NCI-H774 (cell line): ENCODE measurements at places on chromosomes 16 and 17.

DNA sequence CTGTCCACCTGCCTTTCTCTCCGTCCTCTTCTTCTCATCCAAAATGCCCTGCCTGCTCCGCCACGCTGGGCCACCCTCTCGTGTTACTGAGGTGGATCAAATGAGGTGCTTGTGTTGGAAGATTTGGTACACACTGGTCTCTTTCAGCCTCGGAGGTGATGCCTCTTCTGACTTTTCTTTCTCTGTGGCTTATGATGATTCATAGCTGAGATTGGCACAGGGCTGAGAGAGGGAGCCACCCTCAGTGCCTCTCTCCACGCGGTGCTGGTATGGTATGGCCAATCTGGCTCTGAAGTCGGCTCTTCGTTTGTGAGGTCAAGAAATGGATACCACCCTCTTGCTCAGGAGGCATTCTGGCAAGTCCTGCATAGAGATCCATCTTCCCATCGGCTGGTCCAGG, 82.4 kb downstream of the PLCG2 start:
- DNase-seq, result no peak

DNA sequence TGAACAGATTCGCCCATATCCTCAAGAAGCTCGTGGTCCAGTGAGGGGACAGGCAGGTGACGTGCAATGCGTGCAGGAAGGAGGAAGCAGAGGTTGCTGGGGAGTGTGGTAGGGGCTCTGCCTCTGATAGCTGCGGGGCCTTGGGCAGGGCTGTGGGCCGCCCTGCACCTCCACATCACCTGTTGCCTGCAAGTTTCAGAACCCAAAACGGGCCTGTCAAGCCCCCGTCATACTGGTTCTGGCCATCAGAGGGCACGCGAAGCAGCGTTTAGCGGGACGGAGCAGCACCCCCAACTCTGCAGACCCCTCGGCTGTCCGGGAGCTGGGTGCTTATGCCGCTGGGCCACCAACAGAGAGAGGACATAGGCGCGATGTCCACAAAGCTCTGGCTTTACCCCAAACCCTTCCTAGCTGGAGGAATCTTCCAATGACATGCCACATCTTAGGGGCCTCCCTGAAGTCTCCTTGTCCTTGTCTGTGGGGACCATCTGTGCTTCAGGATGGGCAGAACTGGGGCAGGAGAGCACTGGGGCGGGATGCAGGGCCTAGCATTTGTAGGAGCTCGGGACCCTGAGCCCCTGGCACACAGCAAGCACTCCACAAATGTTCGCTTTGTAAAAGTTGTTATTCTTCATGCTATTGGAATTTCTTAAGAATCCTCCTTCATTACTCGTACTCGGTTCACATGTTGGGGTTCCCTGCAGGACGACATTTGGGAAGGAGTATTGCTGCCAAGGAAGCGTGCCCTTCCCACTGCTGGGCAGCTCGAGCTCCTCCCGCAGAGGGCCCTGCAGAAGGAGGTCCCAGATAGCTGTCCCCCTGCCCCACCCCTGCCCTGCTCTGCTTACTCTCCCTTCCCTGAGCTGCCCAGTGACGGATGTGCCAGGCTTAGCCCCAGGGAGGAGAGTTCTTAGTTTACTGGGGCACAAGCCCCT, 64.3 kb downstream of the CNGB1 start:
- DNase-seq, result no peak

DNA sequence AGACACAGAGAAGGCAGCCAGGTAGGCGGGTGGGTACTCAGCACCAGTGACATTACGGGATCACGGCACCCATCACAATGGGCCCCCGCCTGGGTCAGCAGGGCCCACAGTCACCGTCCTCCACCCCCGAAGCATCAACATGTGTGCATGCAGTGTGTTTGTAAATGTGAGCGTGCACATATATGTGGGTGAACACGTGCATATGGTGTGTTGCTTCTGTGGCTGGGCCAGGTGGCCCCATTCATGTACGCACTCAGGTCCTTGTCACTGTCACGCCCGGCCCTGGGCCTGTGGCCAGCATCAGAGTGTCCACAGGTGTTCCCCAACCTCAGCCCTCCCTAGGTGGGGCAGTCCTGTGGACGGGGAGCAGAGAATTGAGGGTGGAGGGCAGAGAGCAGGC, 37.1 kb downstream of the TNFRSF13B start:
- DNase-seq, result no peak

GRCh38 chr17:39365872-39366271, 35.6 kb downstream of the FBXL20 start:
- no peak for DNase-seq

GRCh38 chr17:78939615-78940014, 14.4 kb upstream of the TIMP2 start:
- no peak for DNase-seq

GRCh38 chr16:58054289-58054688, 28.7 kb downstream of the MMP15 start:
- DNase-seq, result no peak

DNA sequence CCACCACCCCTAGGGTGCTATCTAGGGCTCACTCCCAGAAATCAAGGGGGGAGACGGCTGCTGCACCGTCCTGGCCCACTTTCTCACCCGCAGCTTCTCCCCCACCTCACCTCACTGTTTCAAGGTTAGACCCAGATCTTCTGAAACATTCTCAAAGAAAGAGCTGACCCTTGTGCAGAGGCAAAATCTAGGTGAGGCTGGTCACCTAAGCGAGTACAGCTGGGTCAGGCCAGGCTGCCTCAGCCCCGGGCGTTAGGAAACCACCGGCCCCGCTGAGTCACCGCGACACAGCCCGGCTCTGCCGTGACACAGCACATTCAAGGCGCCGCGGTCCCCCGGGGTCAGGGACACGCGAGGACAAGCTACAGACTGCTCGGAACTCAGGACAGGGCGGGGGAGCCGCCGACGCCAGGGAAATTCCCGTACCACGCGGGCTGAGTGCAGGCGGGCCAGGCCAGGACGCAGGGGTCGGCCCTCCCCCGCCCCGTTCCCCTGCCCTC, 27.1 kb downstream of the GNPTG start:
- no peak for DNase-seq

DNA sequence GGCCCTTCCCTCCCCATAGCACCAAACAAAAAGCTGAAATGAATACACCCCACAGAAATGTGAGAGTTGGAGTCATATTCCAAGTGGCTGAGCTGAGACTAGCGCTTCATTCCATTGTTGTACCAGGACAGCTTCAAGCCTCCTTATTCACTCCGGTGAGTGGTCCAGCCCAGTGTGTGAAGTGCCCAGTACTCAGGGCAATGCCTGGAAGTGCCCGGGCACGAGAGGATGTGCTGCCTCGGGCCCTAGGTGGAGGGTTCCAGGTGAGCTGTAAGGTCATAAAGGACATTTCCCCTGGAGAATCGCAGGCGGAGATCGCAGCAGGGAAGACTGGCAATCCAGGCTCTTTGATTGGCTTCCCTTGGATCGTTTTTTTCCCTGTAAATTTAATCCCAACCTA, 5.4 kb upstream of the CYLD start:
- DNase-seq, result no peak

- DNase-seq, result no peak
Observed at GRCh38 chr16:27379919-27380318, 22.1 kb upstream of the IL21R start.

DNA sequence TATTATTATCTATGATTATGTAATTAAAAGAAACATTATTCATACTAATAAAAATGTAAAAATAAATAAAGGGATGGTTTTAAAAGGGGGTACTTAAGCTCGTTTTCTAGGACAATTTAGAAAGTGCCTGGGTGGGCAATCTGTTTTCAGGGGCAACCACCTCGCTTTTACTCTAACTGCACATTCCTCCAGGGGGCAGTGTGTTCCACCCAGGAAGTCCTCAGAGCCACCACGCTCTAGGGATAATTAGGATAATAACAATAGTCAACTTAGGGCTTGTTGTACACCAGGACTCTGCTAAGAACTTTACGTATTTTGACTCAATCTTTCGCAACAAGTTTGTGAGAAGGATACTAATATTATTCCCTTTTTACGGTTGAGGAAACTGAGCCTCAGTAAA, 396.7 kb upstream of the MAF start:
- DNase-seq, result no peak

DNA sequence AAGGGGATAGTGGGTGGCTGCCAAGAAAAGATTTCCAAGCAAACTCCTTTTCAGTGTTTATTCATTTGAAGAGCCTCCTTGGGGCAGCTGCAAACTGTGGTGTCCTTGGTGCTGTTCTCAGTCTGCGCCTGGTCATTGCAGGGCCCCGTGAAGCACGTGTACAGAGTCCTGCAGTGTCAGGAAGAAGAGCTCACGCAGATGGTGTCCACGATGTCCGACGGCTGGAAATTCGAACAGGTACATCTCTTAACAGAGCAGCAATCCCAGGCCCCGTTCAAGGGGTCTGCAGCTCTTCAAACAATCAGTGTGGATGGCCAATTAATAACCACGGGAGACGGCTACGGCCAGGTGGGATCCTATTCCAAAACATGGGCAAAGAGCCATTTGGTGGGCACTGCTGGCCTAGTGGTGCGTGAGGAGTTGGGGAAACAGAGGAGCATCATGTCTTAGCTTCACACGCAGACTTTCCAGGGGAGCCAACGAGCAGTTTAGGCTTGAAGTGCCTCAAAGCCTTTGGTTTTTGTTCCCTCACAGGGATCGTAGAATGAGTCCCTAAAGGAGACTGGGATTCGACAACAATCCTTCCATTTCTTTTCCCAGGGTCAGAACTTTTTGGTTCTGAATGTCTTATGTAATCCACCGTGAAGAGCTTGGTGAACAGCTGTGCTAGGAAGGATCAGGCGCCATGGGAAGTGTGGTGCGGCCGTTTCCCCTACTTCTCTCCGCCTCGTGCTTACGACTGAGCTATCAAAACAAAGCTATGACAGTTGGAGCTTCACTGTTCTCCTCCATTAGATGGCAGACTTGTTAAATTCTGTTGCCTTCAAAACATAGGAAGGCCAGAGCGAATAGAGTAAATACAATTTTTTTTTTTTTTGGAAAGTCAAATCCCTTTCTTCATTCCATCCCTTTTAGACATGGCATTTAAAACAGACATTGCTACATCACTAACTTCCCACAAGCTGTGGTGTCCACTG, 12.6 kb downstream of the KCTD2 start:
- DNase-seq, result no peak

GRCh38 chr16:629185-629832, 1.5 kb upstream of the WFIKKN1 start:
- no peak for DNase-seq

- no peak for DNase-seq
Observed at GRCh38 chr16:11586378-11586855, 302 bp downstream of the LITAF start.

DNA sequence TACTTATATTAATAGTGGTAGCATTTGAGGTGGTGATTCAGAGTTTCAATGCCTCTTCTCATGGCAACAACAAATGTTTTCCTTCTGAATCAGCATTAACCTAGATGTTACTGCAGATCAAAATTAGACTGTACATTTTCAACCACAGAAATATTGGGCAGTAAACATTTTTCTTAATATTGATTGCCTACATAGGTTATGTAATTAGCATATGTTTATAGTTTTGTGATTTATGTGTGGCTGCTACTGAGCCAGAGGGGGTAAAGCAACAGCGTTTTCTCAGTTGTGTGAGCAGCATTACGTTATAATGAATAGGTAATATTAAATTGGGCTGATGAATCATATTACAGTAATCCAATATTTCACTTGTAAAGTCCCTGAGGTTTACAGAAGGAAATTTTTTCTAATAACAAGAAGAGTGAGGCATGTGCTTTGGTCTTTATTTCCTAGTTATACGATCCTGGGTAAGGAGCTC, 18.8 kb upstream of the BMERB1 start:
- DNase-seq, result no peak

- DNase-seq, result no peak
Observed at GRCh38 chr16:2527784-2528100, 3.5 kb downstream of the CEMP1 start.

GRCh38 chr16:65919145-65919985, 447.1 kb upstream of the CDH5 start:
- DNase-seq, result no peak

- DNase-seq, result no peak
Observed at GRCh38 chr16:19102187-19102872, 11.4 kb upstream of the ITPRIPL2 start.

DNA sequence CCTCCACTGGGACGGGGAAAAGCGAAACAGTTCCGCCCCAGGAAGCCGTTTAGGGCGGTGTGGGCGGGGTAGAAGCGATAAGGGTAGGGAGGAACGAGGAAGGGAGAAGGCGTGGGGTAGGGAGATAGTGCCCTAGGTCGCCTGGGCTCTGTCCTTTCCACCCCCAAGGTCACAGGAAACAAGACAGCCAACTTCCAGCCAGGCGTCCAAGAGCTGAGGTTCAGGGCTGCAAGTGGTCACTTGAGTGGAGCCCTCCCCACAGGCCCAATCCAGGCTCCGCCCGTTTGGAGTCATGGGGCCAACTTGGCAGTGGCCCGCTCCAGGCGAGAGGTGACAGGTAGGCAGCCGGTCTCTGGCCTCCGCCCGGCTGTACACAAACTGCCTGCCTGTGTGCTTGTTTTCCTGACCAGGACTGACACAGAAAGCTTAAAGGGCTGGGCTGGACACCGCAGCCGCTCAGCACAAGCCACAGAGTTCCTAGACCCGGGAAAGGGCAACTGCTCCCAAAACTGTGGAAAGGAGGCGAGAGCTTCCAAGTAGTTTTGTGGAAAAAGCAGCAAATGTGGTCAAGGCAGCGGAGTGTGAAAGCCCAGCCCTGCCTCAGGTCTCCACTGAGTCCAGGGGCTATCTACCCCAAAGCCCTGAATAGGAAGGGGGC, at the start of gene RILP:
Gene RILP (minus strand): TSS at position 23 of the 658 bp plus-strand sequence. CDS start 62 bp downstream, outside the sequence.
- no peak for DNase-seq

- no peak for DNase-seq
Observed at GRCh38 chr16:48632137-48632774, 22.3 kb upstream of the N4BP1 start.

- no peak for DNase-seq
Observed at GRCh38 chr16:84843149-84844048, 23.6 kb downstream of the CRISPLD2 start.

GRCh38 chr17:10875430-10875851, 37.6 kb upstream of the PIRT start:
- DNase-seq, result no peak

GRCh38 chr16:58730724-58731370, 3.3 kb downstream of the GOT2 start:
- DNase-seq, result no peak

DNA sequence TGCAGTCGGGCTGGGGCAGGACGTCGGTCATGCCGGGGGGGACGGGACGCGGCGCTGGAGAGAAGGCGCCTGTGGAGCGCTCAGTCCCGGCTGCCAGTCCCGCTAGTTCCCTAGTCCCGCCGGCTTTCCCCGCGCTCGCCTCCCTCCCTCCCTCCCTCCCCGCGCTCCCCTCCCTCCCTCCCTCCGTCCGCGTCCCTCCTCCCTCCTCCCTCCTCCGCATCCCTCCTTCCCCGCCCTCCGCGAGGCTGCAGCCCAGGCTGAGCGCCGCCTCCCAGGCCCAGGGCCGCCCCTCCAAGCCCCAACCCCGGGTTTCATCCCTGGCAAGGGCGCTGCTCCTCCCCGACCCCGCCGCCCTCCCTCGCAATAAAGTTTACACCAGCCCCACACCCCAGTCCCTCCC, 34.8 kb downstream of the TIMM22 start:
- no peak for DNase-seq

DNA sequence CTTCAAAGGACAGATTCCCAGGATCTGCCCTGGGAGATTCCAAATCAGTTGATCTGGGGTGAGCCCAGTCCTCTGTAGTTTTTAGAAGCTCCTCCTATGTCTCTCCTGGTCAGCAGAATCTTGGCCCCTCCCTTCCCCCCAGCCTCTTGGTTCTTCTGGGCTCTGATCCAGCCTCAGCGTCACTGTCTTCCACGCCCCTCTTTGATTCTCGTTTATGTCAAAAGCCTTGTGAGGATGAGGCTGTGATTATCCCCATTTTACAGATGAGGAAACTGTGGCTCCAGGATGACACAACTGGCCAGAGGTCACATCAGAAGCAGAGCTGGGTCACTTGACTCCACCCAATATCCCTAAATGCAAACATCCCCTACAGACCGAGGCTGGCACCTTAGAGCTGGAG, 840 bp upstream of the CDH5 start:
- no peak for DNase-seq
